MG63 (cell line): ENCODE measurements at places on chromosomes 12 and 14. TPM values are rescaled to one million over a fixed set of nuclear protein-coding genes. Genes with fewer than 3 reads are reported as not detected.

GRCh38 chr14:75120541-75121291 lies 6.1 kb downstream of the NEK9 start:
- DNase-seq = no peak

DNA sequence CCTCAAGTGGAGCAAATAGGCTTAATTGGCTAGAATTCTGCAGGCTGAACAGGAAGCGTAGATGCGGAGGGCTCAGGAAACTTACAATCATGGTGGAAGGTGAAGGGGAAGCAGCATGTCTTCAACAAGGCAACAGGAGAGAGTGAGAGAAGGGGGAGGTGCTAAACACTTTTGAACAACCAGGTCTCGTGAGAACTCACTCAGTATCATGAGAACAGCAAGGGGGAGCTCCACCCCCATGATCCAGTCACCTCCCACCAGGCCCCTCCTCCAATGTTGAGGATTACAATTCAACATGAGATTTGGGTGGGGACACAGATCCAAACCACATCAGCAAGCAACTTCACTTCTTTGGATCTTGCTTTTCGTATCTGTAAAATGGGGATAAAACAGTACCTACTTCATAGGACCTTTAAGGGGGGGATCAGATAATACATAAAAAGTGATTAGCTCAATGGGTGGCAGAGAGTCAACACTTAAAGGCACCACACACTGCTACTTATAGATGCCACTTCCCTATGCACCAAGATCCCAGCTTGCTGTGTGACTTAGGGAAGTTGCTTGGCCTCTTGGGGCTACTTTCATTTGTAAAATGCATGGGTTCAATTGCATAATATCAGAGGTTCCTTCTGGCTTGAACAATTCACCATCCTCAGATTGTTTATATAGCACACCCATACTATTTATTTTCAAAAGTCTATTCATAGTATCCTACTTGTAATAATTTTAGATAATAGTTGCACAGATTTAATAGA lies 184.8 kb upstream of the RPH3A start:
- no peak for DNase-seq

DNA sequence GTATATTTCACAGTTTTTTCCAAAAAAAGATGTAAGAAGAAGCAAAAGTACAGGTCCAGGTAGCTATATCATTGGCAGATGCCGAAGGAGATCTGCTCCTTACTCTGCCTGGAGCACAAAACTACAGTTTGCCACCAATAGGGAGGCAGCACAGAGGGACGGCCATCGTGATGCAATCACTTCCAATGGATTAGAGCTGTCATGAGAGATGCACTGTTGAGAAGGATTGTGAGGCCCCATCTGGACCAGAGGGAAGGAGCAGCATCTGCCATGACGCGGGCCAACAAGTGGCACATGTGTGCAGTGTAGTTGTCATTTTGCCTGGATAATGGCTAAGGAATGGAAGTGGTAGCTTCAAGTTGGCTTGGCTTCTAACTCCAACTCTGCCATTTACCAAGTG lies 318.8 kb upstream of the FKBP4 start:
- DNase-seq = no peak

- no peak for DNase-seq
Observed at GRCh38 chr12:119206348-119207062, 27.8 kb downstream of the HSPB8 start.

DNA sequence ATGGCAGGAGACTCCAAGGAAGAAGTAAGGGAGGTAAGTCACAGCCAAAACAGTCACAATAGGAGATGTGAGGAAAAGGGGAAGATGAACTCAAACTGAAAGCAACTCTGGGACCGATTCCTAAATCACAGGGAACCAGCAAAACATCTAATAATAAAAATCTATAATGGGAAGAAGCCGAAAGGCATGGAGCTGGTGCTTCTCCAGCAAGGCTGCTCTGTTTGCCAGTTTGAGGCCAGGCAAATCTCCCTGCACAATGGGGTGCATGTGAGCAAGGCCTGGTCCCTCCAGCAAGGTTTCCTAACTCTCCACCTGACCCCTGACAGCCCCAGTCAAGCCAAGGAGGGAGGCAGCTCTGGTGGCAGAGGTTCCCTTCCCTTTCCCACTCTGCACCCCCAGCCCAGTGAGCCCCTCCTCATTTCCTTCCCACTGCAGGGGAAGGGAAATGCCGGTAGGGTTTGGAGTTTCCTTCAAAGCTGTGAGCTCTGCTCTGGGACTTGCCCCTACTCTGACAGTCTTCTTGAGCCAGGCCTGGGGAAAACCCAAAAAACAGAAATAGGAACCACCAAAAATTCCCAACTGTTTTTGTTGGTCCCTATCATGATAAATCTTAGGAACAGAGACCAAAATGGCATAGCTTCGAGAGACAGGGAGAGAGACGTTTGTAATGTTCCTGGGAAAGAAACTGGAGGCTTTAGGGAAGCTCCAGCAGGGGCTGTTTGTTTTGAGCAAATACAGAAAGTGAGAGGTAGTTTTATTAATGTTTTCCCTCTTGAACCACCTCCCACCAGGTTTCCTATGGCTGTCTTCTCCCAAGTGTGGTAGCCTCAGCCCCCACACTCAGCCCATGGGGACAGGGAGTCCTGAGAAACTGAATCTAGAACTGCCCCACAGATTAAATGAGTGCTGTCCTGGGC lies 34.6 kb downstream of the FMNL3 start:
- DNase-seq = peak; percentile 45

TMPRSS12 gene
- not detected in 2 replicates for total RNA-seq
